H1 (cell line): ENCODE measurements at places on chromosomes 5 and 9. TPM values are rescaled to one million over a fixed set of nuclear protein-coding genes. Genes with fewer than 3 reads are reported as not detected.

- no peak for DNase-seq
These were observed 107.2 kb downstream of the ZFAND5 start for GRCh38 chr9:72257814-72258213.

- DNase-seq, result no peak
These were observed 206.7 kb downstream of the SLC12A2 start for GRCh38 chr5:128290152-128290858.

Gene RNF44
- 164 and 178 TPM in 2 replicates for total RNA-seq

Gene CDC42SE2
- 26.3 and 30.8 TPM in 2 replicates for total RNA-seq

Gene MCTP1
- 3.4 TPM in 2 replicates for total RNA-seq

DNA sequence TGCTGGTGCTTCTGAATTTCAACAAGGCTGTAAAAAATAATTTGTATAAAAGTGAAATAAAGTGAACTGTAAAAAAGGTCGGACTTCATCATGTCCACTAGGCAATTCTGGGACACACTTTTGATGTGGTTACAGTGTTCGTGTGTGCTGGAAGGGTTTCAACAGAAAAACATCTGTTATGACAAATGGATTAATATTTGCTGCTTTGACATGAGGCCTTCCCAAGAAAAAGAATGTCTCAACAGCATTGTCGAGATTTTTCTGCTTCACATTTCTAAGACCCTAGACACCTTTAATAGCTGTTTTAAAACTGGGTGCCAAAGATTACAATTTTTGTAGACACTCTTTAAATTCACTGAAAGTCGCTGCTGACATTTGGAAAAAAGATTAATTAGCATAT, 216.6 kb downstream of the SLC12A2 start:
- DNase-seq, result no peak

Gene HINT2
- 32.1 and 34.8 TPM in 2 replicates for total RNA-seq

DNA sequence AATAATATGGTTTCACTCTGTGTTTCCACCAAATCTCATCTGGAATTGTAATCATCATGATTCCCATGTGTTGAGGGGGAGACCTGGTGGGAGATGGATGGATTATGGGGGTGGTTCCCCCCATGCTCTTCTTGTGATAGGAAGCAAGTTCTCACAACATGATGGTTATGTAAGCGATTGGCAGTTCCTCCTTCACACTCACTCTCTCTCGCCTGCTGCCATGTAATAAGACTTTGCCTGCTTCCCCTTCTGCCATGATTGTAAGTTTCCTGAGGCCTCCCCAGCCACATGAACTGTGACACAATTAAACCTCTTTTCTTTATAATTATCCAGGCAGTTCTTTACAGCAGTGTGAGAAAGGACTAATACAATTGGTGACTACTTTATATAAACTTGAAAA, 48.4 kb downstream of the PTBP3 start:
- no peak for DNase-seq

DNA sequence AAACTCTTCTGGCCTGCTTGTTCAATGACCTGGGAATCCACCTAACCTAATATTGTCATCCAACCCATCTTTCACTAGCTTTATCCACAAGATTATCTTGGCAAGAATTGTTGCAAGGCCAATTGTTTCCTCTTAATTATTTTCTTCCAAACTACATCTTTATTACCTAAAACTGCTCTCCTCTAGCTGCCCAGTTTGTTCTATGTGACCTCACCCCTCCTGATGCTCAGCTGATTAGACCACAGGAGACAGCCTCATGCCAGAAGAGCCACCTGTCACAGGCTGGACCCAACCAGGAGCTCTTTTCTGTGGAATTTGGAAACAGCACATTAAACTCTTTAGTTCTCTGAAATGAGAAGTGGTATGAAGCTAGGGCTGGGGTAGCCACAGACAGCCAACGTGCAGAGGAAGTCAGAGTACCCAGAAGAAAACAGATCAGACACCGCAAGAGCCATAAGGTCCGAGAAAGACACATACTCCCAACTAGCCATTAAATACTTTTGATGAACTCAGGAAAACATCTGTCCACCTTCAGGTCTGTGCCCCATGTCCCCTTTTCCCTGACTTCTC, 12.0 kb downstream of the SAXO1 start:
- DNase-seq, result no peak

Gene SH3RF2
- 0.65 and 0.95 TPM in 2 replicates for total RNA-seq

Gene PDGFRB
- 13.7 and 15.9 TPM in 2 replicates for total RNA-seq

Gene SKP2
- total RNA-seq, result 104 TPM in 2 replicates

DNA sequence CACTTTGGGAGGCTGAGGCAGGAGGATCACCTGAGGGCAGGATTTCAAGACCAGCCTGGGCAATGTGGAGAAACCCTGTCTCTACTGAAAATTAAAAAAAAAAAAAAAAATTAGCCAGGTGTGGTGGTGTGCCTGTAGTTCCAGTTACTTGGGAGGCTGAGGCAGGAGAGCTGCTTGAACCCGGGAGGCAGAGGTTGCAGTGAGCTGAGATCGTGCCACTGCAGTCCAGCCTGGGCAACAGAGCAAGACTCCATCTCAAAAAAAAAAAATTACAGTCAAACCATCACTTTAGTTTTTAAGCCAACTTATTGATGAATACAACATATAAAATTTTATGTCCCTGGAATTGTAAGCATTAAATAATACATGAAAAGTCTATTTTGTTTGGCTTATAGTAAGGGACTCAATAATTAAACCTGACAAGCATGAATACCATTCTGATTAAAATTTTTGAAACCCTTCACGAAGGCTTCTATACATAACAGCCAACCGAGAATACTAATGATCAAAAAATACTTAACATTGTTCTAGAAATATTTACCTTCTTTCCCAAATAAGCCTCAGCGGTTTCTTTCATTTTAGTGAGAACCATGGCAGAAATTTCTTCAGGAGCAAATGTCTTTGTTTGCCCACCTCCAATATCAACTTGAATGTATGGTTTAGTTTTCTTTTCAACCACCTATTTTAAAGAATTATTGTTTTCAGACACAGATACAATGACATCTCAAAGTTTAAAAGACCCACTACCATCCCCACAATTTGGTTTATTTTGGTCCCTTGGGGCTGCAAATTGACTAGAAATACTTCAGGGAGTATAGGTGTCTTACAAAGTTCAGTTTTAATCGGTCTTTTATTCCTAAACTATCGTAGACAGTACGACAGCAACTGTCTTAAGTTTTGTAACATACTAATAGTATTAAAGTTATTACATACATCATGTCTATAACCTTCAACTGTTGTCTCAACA, 1.2 kb downstream of the HSPA5 start:
- DNase-seq, result no peak

Gene SLC4A9
- 0.15 and 0.28 TPM in 2 replicates for total RNA-seq

Gene BSPRY
- 5.5 and 6.5 TPM in 2 replicates for total RNA-seq

DNA sequence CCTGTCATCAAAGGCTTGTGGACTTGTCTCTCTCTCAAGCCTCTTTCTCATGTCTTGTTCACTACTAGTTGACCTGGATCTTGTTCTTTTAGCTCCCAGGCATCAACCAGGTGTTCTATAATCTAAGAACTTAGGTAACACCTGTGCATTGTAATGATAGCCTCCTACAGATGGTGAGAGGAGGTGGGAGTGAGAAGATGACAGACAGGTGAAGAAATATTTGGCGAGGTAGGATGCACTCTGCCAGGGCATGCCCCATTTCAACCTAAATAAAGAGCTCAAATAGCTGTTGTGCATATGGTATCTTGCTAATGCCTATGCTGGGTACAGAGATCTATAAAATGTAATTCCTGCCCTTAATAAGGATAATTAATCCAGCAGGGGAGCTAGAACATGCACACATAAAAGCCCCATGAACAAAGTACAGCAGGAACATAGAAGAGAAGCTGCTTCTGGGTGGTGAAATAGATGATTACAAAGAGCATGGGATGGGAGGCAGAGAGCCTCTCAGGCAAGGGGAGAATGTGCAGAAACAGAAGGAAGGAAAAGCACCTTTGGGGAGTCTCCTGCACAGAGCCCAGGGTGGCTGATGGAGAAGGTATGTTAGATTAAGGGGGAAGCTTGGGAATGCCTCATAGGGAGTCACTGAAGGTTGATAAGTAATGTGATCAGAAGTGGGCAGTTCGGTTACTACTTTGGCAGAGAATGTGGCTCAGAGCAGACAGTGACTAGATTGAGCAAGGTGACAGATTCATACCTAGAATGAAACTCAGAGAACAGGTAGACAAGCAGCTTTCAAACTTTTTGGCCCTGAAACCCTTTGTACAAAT, 28.0 kb upstream of the PLIN2 start:
- no peak for DNase-seq

Gene ABCA1
- total RNA-seq, result 7.8 and 8.5 TPM in 2 replicates

GRCh38 chr9:127463911-127464310, 12.6 kb downstream of the LRSAM1 start:
- DNase-seq, result no peak

Gene FOXD4L3
- 0.15 TPM in 1 of 2 replicates, not detected in the other for total RNA-seq

Gene PLPP7
- total RNA-seq, result 3.4 TPM in 2 replicates

DNA sequence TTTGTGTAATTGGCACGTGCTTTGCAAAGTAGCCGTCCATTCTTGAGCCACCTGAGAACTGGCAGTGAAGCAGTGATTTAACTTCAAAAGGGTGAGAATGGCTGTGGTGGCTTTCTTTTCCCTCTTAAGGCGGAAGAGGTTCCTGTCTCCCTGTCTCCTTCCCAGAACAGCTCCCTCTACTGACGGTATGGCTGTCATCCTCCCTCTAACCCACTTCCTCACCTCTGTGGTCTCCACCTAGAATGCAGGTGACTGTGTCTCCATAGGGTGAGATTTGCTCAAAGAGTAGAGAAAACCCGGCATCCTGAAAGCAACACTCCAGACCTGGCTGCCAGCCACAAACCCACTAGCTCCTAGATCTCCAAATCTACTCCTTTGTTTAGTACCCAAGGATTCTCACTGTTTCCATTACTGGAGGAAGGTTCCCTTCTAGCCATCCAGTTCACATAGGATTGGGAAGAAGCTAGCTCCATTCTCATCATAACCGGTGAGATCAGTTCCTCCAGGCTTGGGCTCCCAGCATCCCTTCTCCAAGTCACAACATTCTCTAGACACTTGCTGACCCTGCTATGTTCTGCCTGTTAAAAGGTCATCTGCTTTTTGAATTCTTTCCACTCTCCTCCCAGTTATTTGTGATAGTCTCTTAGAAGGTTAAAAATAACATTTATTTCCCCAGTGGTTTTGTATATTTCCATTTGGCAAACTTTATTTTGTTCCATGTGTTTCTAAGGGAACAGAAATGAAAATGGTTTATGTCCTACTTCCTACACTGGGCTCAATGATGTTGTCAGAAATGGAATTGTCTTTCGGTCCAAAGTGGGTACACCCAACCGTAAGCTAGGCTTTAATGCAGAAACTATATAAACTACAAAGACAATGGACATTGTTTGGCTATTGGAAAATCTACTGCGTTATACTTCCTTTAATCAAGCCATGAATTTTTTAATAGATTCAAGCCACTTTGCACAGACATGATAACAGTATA, 269.4 kb downstream of the CWC27 start:
- DNase-seq, result peak; percentile 66

DNA sequence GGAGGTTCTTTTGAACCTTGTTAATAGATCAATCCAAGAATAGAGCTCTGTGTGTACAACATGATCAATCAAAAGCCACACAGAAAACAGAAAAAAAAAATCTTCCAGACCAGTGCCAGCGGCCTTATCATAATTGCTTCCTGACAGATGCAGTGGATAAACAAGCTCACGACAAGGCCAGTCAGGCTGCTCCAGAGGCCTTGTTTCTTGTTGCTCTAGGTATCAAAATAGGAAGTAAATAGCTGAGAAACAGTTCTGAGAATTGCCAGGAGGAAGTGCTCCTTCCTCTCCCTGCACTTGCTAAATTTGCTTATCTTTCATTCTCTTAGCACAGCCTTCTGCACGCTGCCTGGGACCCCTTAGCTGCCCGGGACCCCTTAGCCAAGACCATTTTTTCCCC, 199.0 kb upstream of the TARS1 start:
- DNase-seq, result no peak

Gene ADGRD2
- total RNA-seq, result 1.1 and 1.4 TPM in 2 replicates

GRCh38 chr9:129704807-129705206, 39.4 kb downstream of the PRRX2 start:
- DNase-seq, result no peak

Gene NUTM2F
- total RNA-seq, result 0.19 TPM in 1 of 2 replicates, not detected in the other

Gene PNPLA7
- total RNA-seq, result 0.47 and 0.57 TPM in 2 replicates

- DNase-seq, result no peak
These were observed 76.9 kb downstream of the FEM1C start for GRCh38 chr5:115467628-115468027.

- DNase-seq, result no peak
These were observed 141.4 kb downstream of the PRR16 start for GRCh38 chr5:120605325-120606079.
